ENCODE measurements at places on chromosomes 16 and 17.

GRCh38 chr16:4489030-4489429, 12.8 kb downstream of the HMOX2 start:
- DNase-seq, result no peak

GRCh38 chr17:17057057-17057551, 14.8 kb downstream of the MPRIP start:
- no peak for DNase-seq

- no peak for DNase-seq
Measured at GRCh38 chr17:9971991-9972390, 66.9 kb upstream of the RCVRN start.

GRCh38 chr17:47286198-47286914, 32.7 kb downstream of the ITGB3 start:
- peak; percentile 52 for DNase-seq

DNA sequence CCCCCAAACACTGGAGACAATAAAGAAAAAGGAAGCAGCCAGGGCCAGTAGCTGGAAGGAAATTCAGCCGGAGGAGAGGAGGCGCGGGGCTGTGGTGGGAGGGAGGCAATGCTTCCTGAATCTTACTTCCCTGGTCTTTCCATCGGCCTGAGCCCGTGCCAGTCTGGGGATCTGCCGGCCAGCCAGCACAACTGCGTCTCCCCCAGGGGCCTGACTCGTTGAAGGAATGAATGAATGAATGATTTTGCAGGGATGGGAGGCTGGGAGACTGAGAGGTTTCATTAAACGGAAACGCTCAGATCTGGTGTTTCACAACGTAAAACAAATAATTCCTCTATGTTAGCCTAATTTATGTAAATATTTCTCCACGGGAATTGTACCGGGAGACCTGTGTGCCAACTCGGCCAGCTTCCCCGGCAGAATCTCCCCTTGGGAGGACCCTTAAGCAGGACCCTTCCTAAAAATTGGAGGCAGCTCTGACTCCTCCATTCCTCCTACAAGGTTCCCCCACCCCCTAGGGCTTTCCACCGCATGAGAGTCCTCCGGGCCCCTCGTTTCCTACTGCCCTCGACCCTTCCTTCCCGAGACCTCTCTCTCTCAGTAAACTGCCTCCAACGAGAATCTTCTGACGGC, 1.3 kb upstream of the BAIAP2 start:
- no peak for DNase-seq

- no peak for DNase-seq
Measured at GRCh38 chr16:81277541-81278080, 37.2 kb upstream of the GAN start.

DNA sequence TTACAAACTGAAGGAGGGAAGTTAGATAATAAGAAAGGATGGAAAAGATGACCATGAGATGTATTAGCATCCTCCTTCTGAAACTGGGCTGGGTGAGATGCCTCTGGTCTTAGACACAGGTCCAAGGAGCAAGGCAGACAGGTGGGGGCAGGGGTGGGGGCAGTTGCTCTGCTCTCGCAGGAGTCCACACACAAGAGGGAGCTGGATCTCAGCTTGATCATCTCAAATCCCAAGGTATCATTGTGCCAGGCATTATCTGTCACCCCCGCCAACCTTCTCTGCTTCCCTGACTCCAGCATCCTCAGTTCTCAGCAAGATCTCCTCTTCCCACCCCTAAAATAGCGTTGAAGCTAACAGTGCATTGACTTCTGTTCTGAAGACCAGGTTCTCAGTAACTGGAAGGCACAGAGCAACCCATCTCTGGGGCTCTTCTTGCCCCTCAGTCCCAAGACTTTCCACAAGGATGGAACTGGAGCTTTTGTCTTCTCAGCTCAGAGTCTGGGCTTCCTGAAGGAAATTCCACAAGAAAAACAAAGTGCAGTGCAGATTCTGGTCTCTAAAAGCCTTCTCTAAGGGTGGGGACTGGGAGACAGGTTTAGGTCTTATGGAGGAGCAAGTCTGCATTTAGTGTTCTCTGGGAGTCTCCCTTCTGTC, 1.6 kb downstream of the FLOT2 start:
- DNase-seq, result no peak

DNA sequence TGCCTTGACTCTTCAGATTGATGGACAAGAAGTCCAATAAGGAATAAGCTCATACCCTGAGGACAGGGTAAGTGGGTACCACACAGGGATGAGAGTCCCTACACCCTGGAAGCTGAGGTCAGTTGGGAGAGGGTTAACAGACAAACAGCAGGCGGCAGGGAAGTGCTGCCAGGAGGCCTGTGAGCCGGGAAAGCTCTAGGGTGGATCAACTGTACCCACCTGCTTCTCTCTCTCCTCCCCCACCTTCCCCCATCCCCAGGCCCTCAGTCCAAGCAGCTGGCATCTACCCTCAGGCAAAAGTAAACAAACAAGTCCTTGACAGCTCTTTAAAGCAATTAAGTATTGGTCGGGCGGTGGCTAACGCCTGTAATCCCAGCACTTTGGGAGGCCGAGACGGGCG, 20.7 kb upstream of the MYLK3 start:
- no peak for DNase-seq

GRCh38 chr16:50957056-50957455, 194.0 kb downstream of the SALL1 start:
- DNase-seq, result no peak

DNA sequence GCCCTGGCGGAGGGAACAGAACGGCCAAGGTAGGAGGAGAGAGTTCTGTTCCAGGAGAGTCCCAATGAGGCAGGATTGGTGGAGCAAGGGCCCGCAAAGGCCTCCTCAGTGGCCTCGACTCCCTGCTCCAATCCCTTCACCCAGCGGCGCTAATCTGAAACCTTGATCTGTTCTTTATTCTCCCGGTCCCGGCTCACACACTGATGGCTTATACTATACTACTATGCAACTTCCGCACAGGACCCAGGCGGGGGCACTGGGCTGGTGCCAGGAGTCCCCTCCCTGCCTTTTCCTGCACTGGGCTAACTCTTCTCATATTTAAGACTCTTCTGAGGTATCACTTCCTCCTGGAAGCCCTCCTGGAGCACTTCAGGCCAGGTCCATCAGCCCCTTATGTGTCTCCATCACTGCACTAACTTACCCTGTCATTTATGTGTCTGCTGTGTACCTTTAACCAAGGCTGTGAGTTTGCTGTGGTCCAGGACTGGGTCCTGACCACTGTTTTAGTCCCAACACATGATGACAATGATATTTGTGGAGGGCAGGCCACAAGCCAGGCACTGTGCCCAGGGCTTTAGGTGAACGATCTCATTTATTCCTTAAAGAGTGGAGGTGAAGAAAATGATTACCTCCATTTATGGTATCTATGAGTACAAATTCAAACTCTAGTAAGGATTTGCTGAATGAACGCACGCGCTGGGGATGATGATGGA, 6.8 kb downstream of the CCDC102A start:
- no peak for DNase-seq

- DNase-seq, result no peak
Measured at GRCh38 chr17:2672026-2672425, 39.5 kb downstream of the CLUH start.

DNA sequence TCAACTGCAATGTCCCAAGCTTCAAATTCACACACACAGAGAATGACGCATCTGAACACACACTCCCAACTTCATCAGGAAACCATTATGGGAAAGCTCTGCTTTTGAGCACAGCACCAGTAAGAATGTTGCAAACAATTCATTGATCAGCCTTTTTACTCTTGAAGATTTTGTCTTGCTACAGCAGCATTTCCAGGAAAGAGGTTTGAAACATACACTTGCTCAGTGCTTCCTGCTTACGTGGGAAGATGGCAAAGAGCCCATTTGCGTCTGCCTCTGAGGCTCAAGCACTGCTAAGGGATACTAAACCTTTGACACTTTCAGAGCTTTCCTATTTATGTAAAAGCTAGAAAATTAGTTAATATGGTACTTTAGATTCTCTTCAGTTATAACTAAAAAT, 77.2 kb upstream of the MON1B start:
- DNase-seq, result no peak

- no peak for DNase-seq
Measured at GRCh38 chr17:79221597-79221996, 147.0 kb downstream of the ENGASE start.

- peak; percentile 82 for DNase-seq
Measured at GRCh38 chr17:19744922-19745757, 3.0 kb downstream of the ALDH3A1 start.

DNA sequence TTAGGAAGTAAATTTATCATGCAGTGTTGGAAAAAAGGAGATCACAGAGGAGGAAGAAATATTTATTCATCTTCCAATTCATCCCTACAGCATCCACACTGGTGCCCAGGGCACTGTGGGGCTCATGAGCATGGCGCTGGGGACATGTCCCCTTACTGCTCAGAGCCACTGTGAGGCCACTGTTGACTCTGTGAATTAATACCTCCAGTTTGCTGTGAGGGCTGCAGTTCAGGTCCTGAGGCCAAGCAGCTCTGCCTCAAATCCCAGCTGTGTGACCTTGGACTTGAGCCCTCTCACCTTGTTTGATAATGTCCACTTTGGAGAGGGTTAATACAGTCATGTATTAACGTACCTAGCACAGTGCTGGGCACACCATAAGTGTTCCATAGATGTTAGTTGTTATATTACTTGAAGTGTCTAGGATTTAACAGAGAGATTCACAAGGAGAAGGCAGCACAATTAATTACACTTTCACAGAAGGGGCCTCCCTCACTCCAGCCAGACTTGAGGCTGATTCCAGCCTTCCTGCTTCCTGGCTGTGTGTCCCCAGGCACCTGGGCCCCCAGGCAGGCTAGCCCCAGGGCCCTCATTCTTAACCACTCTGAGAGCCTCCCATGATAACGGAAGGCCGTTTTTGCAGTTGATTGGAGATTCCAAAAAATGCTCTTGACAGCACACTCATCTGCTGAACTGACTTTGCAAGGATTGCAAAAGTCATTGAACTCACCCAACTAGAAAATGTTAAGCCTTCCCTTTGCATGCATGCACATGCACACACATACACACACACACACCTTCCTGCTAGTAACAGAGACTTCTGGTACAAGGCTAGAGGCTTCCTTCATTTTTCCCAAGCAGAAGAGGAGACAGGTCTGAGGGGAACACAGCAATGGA, 29.4 kb downstream of the KATNIP start:
- DNase-seq, result no peak

DNA sequence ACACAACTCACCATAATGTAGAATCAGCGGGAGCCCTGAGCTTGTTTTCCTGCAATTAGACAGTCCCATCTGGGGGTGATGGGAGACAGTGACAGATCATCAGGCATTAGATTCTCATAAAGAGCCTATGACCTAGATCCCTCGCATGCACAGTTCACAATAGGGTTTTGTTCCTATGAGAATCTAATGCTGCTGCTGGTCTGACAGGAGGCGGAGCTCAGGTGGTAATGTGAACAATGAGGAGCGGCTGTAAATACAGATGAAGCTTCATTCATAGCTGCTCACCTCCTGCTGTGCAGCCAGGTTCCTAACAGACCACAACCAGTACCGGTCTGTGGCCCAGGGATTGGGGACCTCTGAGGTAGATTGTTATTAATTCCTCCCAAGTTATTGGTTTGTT, 2.9 kb upstream of the DOK4 start:
- DNase-seq, result no peak

- DNase-seq, result no peak
Measured at GRCh38 chr17:11924076-11924475, 73.2 kb downstream of the ZNF18 start.

GRCh38 chr17:75228305-75228704, 22.8 kb downstream of the NUP85 start:
- DNase-seq, result peak; percentile 18

DNA sequence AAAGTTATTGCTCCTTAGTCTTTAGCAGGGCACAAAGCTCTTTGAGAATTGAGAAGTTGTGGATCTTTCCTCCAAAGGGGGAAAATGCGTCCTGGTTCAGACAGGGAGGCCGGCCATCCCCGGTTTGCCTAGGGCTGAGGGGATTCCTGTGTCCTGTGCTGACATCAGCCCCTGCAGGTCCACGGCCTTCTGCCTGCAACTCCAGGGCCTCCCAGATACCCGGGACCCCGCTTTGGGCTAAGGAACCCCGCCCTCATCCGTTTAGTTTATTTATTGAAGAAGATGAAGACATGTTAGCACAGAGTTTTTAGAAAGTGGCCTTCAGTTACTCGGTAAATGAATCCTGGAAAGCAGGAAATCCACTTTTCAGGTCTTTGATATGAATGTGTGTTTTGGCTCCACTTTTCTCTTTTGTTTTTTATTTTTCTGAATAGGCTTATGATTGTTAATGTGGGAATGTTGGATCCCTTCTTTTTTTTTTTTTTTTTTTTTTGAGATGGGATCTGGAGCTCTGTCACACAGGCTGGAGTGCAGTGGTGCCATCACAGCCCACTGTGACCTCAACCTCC, 65.6 kb downstream of the CRISPLD2 start:
- DNase-seq, result no peak

DNA sequence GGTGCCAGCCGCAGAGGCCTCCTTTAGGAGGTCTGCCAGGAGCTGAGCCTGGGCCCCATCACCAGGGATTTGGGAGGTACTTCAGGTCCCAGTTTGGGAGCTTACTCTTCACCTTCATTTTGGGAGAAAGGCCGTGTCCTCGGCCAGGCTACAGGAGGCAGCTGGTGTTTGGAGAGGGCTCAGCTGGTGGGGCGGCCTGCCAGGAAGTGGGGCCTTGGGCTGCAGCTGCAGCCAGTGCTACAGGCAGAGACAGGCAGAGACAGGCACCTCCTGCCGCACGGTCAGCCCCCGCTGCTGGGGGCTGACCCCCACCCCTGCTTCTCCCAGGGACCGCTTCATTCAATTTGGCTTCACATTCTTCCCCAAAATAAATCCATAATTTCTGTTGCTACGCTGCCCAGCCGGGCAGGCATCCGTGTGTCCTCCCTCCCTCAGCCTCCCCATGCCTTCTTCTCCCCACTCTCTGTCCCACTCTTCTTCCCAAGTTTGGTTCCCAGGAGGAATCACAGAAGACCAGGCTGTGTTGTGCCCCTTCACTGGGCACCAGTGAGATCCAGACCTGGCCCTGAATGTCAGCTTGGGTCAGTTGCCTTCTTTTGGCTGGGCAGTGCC, 6.1 kb downstream of the TMEM235 start:
- DNase-seq, result no peak
